ENCODE measurements at places on chromosomes 6 and 20.

DNA sequence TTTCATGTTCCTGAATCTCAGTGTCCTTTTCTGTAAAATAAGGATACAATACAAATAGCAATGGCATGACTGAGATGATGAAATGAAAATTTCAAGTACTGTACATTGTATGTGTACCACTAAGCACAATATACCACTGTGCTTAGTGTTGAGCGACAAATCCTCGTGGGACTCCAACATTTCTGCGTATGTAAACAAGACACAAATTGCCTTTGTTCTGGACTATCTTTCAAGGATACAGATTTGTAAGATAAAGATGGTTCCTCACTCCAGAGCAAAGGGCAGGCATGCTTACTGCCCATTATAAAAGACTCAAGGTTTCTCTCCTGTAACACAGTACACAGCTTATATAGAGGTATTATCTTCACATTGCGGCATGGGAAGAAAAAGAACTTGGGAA is 6.0 kb downstream of the RARS2 start:
- no peak for DNase-seq

DNA sequence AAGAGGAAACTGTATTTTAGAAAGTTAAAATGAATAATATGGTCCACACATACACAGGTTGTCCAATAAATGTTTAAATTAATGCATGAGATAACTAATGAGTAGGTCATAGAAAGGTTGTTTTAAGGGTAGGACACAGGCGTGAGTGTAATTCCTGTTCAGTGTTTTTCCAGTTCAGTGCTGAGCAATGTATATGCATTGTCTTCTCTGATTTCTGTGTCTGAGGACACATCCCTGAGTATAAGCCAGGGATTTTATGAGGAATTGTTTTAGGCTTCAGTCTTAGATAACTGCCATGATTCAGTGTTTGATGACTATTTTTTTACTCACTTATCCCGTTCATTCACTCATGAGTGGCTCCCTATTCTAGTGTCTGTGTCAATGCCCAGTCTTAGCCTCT is 298.5 kb upstream of the TBX18 start:
- no peak for DNase-seq

- no peak for DNase-seq
Measured at GRCh38 chr6:62612471-62612870, 326.4 kb upstream of the KHDRBS2 start.

GRCh38 chr20:24657196-24657595 is 187.8 kb downstream of the SYNDIG1 start:
- peak; percentile 45 for DNase-seq

- DNase-seq: peak; percentile 17
Measured at GRCh38 chr6:159693894-159694545, 979 bp upstream of the SOD2 start.

GRCh38 chr20:39862470-39862891 is 826.6 kb downstream of the MAFB start:
- DNase-seq: no peak

- DNase-seq: peak; percentile 6
Measured at GRCh38 chr6:146785001-146785585, 186.3 kb downstream of the ADGB start.

DNA sequence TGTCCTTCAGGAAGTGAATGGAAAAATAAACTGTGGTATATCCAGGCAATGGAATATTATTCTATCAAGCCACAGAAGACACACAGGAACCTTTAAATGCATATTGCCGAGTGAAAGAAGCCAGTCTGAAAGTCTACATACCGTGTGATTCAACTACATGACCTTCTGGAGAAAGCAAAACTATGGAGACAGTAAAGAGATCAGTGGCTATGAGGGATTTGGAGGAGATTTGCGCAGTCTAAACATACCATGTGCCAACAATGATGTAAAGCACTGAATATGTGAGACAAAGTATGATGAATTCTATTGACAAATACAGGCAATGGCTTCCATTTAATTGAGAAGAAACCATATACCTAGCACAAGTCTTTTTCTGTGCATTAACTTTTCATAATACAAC is 518.3 kb upstream of the ZNF337 start:
- DNase-seq: no peak

Data from astrocyte (in vitro differentiated cells and primary cell).